SJSA1 (cell line): ENCODE measurements at places on chromosomes 3 and 15. TPM values are rescaled to one million over a fixed set of nuclear protein-coding genes. Genes with fewer than 3 reads are reported as not detected.

The SLC2A2 gene
- total RNA-seq, result not detected in 2 replicates

The ZNF502 gene
- total RNA-seq, result 0.79 TPM in 1 of 2 replicates, not detected in the other

The SH2D7 gene
- not detected in 2 replicates for total RNA-seq

- 0 out of 2 replicates have a peak, but pooled peaks cover 2% of the 10 kb centered on the region for H3K27me3 ChIP-seq
- DNase-seq, result no peak
- no peak overlapping the region for H3K27ac ChIP-seq
- no peak overlapping the region for H3K4me3 ChIP-seq
These were observed 3.6 kb downstream of the USP50 start for GRCh38 chr15:50542887-50543210.

GRCh38 chr3:73258057-73258456 is 196.6 kb downstream of the EBLN2 start:
- H3K4me1 ChIP-seq, result no peaks in the 10 kb centered on the region
- no peak for DNase-seq
- no peak overlapping the region for H3K27ac ChIP-seq
- no peaks in the 10 kb centered on the region for H3K36me3 ChIP-seq
- H3K4me3 ChIP-seq, result no peak overlapping the region
- H3K27me3 ChIP-seq, result no peaks in the 10 kb centered on the region

The MAP1A gene
- 37.3 and 58.7 TPM in 2 replicates for total RNA-seq

The LIPC gene
- 1.1 and 2.2 TPM in 2 replicates for total RNA-seq

GRCh38 chr15:43094416-43095030 is 11.3 kb downstream of the UBR1 start:
- no peaks in the 10 kb centered on the region; the same call in 1 of the 2 replicates for H3K4me1 ChIP-seq
- peaks cover 28% of the 10 kb centered on the region for H3K36me3 ChIP-seq
- H3K4me3 ChIP-seq, result no peak overlapping the region
- no peak for DNase-seq
- H3K27me3 ChIP-seq, result no peaks in the 10 kb centered on the region
- no peak overlapping the region for H3K27ac ChIP-seq

The NR1I2 gene
- total RNA-seq, result 0.08 TPM in 1 of 2 replicates, not detected in the other

GRCh38 chr3:12278566-12278965 is 10.3 kb upstream of the PPARG start:
- H3K36me3 ChIP-seq, result no peaks in the 10 kb centered on the region
- H3K27me3 ChIP-seq, result no peaks in the 10 kb centered on the region
- H3K4me1 ChIP-seq, result peaks cover 12% of the 10 kb centered on the region; the same call in 1 of the 2 replicates
- no peak overlapping the region for H3K4me3 ChIP-seq
- no peak overlapping the region for H3K27ac ChIP-seq

DNA sequence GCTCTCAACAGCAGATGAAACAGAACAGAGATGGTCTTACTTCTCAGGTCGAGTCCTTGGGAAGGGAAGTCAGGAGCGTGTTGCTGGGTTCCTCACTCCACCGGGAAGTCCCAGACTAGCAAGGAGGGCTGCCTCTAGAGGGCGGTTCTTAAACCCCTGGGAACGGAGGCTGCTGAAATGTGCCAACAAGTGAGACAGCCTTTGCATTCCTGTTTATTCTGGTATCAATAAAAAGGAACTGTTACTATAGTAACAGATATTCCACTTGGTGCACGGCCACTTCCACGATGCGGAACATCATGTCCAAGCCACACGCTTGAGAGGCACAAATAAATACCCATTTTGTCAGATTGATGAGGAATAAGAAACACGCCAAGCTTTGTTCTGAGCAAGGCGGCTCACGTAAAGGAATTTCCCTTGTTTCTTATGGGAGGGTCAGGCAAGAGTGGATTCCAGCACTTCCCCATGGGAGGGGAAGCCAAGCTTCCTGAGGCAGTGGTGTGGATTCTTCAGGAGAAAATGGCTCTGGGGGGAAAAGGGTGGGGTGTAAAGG is at the start of gene FAM107A:
Gene FAM107A, minus strand, starts transcription at position 123 of the 553 bp plus-strand sequence. CDS start 7,531 bp downstream, outside the sequence.
- DNase-seq, result no peak
- no peak within 1 kb of the TSS for H3K4me3 ChIP-seq
- H3K27ac ChIP-seq, result no peak within 1 kb of the TSS
- no peaks in the 10 kb centered on the region for H3K4me1 ChIP-seq
- H3K36me3 ChIP-seq, result no peaks in the 10 kb centered on the region
- no peaks in the 10 kb centered on the region for H3K27me3 ChIP-seq

The CLRN1 gene
- not detected in 2 replicates for total RNA-seq

DNA sequence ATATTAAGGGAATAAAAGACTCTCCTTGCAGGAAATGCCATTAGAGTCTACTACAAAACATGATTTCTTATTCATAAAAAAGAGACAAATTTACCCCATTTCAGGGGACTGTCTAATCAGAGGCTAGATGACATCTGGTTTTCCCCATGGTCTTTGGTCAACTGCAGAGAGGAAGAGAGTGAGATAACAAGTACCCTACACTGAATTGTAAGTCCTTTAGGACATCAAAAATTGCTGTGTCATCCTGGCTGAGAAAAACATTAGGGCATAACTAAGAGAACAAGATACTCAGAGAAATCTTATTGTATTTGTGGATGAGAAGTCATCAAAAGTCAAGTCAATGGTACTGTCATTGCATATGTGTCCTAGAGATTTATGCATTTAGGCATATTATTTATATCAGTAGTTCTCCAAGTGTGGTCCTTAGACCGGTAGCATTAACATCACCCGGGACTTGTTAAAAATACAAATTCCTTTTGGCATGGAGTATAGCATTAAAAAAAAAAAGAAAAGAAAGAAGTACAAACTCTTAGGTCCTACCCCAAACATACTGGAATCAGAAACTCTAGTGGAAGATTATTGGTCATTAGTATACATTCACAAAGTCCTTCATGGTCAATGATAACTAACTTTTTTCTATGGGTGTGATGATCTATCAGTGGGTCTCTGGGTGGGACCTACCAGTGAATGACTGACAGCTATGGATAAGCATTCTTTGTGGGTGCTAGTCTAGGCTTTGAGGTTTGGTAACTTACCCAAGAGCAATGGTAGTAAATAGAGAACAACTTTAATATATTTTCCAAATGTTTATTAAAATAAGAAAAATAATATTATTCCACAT is 29.0 kb upstream of the TBC1D5 start:
- DNase-seq, result no peak
- no peaks in the 10 kb centered on the region for H3K27me3 ChIP-seq
- no peak overlapping the region for H3K4me3 ChIP-seq
- no peaks in the 10 kb centered on the region for H3K4me1 ChIP-seq
- H3K27ac ChIP-seq, result no peak overlapping the region

The AGBL1 gene
- total RNA-seq, result not detected in 2 replicates

DNA sequence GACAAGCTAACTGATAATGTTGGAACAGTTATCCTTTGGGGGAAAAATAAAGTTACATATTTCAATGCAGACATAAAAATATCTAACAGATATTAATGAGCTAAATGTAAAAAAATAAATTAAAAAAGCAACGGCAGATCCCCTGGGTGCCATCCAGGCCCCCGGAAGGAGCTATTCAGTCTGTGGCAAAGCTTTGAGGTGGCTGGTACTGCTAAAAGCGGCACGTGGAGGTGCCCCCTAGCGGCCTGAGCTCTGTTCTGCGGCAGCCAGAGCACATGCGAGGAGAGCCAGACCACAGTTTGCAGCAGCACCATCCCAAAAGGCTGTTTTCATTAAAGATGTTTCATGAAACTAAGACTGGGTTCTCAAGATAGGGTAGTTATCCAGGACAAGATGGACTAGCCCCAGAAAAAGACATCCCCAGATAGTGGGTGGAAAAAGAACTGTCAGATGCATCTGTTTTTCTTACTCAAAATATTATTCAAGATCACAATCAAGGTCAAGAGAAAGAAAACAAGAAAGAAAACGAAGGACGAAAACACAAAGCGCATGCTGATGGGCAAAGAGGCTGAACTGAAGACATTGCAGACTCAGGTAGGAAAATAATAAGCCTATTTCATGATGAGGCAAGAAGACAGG is 18.7 kb downstream of the AP3S2 start:
- H3K4me3 ChIP-seq, result no peak overlapping the region
- no peaks in the 10 kb centered on the region for H3K4me1 ChIP-seq
- no peak overlapping the region for H3K27ac ChIP-seq
- DNase-seq, result peak; percentile 74

GRCh38 chr3:33196538-33196937 is 22.1 kb downstream of the SUSD5 start:
- H3K27me3 ChIP-seq, result no peaks in the 10 kb centered on the region
- no peak overlapping the region for H3K27ac ChIP-seq
- H3K4me1 ChIP-seq, result no peaks in the 10 kb centered on the region

- peaks cover 26% of the 10 kb centered on the region for H3K4me1 ChIP-seq
- no peaks in the 10 kb centered on the region for H3K36me3 ChIP-seq
- peak overlapping the region; percentile 44 for H3K27ac ChIP-seq
- no peak overlapping the region for H3K4me3 ChIP-seq
- no peaks in the 10 kb centered on the region for H3K27me3 ChIP-seq
These were observed 74.5 kb downstream of the MYLK start for GRCh38 chr3:123809597-123809996.

- no peak for DNase-seq
- H3K27me3 ChIP-seq, result no peaks in the 10 kb centered on the region
- H3K4me1 ChIP-seq, result no peaks in the 10 kb centered on the region
- H3K27ac ChIP-seq, result no peak overlapping the region
These were observed 38.5 kb downstream of the EPHB1 start for GRCh38 chr3:134833453-134834163.

DNA sequence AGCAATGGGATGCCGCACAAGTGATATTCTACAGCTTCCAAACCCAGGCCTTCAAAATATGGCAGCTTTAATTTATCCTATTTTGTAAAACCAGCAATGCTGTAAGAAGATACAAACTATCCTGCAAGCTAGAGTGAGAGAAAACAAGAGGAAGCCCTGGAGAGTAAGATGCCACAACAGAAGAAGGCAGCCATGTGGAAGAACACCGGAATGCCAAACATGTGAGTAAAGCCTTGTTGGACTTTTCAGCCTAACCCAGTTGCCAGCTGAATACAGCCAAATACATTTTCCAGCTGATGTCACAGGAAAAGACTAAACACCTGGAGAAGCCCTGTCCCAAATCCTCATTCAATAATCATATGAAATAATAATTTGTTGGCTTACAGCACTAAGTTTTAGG is 1115.1 kb upstream of the CADM2 start:
- no peaks in the 10 kb centered on the region for H3K27me3 ChIP-seq
- H3K4me1 ChIP-seq, result no peaks in the 10 kb centered on the region
- H3K27ac ChIP-seq, result no peak overlapping the region
- no peak overlapping the region for H3K4me3 ChIP-seq
- H3K36me3 ChIP-seq, result no peaks in the 10 kb centered on the region
- no peak for DNase-seq

The AGTR1 gene
- not detected in 2 replicates for total RNA-seq

The PSTPIP1 gene
- not detected in 2 replicates for total RNA-seq

GRCh38 chr3:184586851-184587250 is 25.3 kb downstream of the EPHB3 start:
- H3K27me3 ChIP-seq, result no peaks in the 10 kb centered on the region
- no peak for DNase-seq
- H3K4me3 ChIP-seq, result no peak overlapping the region
- peaks cover 3% of the 10 kb centered on the region for H3K36me3 ChIP-seq
- peaks cover 15% of the 10 kb centered on the region for H3K4me1 ChIP-seq

GRCh38 chr3:172687501-172687900 is 23.4 kb downstream of the NCEH1 start:
- DNase-seq, result no peak
- H3K27ac ChIP-seq, result no peak overlapping the region
- H3K4me3 ChIP-seq, result no peak overlapping the region
- no peaks in the 10 kb centered on the region for H3K27me3 ChIP-seq

DNA sequence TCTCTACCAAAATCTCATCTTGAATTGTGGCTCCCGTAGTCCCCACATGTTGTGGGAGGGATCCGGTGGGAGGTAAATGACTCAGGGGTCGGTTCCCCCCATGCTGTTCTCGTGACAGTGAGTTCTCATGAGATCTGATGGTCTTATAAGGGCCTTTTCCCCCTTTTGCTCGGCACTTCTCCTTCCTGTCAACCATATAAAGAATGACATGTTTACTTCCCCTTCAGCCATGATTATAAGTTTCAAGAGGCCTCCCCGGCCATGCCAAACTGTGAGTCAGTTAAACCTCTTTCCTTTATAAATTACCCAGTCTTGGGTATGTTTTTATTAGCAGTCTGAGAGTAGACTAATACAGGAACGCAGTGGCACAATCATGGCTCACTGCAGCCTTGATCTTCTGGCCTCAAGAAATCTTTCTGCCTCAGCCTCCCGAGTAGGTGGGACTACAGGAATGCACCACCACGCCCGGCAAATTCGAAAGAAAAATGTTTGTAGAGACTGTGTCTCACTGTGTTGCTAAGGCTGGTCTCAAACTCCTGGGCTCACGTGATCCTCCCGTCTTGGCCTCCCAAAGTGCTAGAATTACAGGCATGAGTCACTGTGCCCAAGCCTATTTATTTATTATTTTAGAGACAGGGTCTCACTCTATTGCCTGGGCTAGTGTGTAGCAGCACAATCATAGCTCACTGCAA is 101.0 kb downstream of the ATP10A start:
- H3K4me3 ChIP-seq, result no peak overlapping the region
- peak; percentile 24 for DNase-seq
- peaks cover 8% of the 10 kb centered on the region; the same call in 1 of the 2 replicates for H3K4me1 ChIP-seq
- peaks cover 13% of the 10 kb centered on the region for H3K36me3 ChIP-seq
- no peaks in the 10 kb centered on the region for H3K27me3 ChIP-seq

- peaks cover 39% of the 10 kb centered on the region for H3K4me1 ChIP-seq
- no peak overlapping the region for H3K4me3 ChIP-seq
- no peaks in the 10 kb centered on the region for H3K27me3 ChIP-seq
- no peak for DNase-seq
- no peaks in the 10 kb centered on the region for H3K36me3 ChIP-seq
These were observed 138.7 kb downstream of the RPL22L1 start for GRCh38 chr3:170731281-170731680.

GRCh38 chr3:8760091-8760490 is 9.3 kb downstream of the OXTR start:
- no peaks in the 10 kb centered on the region for H3K36me3 ChIP-seq
- DNase-seq, result no peak
- peaks cover 11% of the 10 kb centered on the region for H3K4me1 ChIP-seq

The MYLK gene
- total RNA-seq, result 147 and 213 TPM in 2 replicates

GRCh38 chr15:90402223-90402622 is 14.2 kb downstream of the IQGAP1 start:
- peak overlapping the region; percentile 79 for H3K27ac ChIP-seq
- peaks cover 50% of the 10 kb centered on the region for H3K4me1 ChIP-seq
- DNase-seq, result peak; percentile 80
- H3K27me3 ChIP-seq, result no peaks in the 10 kb centered on the region

DNA sequence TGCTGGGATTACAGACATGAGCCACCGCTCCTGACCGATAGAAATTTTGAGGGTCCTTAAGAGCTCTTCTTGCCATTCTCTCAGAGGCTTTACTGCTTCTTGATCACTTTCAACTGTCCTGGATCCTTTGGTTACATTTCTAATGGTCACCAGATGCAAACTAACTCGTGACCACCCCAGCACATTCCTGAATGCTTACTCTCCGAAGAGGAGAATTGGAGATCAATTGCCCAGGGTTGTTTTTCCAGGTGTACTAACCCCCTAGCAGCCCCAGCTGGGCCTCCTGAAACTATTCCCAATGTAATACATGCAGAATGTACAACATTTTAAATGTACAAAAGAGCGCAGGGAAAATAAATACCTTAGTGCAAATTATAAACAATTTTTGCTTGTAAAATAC is 65.1 kb upstream of the TBL1XR1 start:
- no peak overlapping the region for H3K4me3 ChIP-seq
- H3K36me3 ChIP-seq, result no peaks in the 10 kb centered on the region
- 0 out of 2 replicates have a peak, but pooled peaks cover 4% of the 10 kb centered on the region for H3K4me1 ChIP-seq

GRCh38 chr3:101817992-101818391 is 31.3 kb upstream of the NFKBIZ start:
- peaks cover 26% of the 10 kb centered on the region for H3K36me3 ChIP-seq
- no peak overlapping the region for H3K4me3 ChIP-seq
- no peaks in the 10 kb centered on the region for H3K4me1 ChIP-seq
- H3K27ac ChIP-seq, result no peak overlapping the region
- DNase-seq, result no peak

- peaks cover 11% of the 10 kb centered on the region for H3K4me1 ChIP-seq
- H3K36me3 ChIP-seq, result no peaks in the 10 kb centered on the region
- no peak for DNase-seq
- no peak overlapping the region for H3K27ac ChIP-seq
These were observed 21.5 kb downstream of the FAM43A start for GRCh38 chr3:194707147-194707540.
